ENCODE measurements at places on chromosomes 5 and 9.
A peak's percentile ranks its signal among the peaks of the same experiment; 100 is the strongest.

GRCh38 chr9:83538172-83538889 lies at the start of gene FRMD3:
TSS of gene FRMD3 (minus strand) at chr9:83538401. CDS start at chr9:83538231, 170 bp downstream.
- peak; percentile 51 for DNase-seq

DNA sequence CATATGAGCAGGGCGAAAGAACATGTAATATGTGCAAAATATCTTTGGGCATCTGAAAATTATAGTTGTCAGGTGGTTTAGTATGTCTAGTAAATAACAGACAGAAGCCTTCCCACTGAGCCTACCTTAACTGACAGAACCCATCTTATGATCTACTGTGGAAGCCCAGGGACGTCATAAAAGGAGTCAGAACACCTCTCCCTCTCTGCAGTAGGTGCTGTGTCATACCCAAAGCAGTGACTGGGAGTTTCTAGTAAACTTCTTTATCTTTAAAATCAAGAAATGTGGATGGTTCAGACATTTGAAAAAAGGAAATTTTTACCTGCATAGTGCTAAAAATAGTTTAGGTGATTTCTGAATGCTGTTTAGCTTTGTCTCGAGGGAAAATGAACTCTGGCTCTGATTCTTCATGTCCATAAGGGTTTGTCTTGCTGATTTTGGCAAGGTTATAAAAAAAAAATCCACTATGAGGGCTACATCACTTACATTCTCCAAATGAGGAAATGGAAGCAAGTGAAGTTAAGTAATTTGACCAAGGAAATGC lies 104.0 kb downstream of the NUDT12 start:
- no peak for DNase-seq

GRCh38 chr5:78907255-78907891 lies 77.7 kb downstream of the ARSB start:
- peak; percentile 96 for DNase-seq

DNA sequence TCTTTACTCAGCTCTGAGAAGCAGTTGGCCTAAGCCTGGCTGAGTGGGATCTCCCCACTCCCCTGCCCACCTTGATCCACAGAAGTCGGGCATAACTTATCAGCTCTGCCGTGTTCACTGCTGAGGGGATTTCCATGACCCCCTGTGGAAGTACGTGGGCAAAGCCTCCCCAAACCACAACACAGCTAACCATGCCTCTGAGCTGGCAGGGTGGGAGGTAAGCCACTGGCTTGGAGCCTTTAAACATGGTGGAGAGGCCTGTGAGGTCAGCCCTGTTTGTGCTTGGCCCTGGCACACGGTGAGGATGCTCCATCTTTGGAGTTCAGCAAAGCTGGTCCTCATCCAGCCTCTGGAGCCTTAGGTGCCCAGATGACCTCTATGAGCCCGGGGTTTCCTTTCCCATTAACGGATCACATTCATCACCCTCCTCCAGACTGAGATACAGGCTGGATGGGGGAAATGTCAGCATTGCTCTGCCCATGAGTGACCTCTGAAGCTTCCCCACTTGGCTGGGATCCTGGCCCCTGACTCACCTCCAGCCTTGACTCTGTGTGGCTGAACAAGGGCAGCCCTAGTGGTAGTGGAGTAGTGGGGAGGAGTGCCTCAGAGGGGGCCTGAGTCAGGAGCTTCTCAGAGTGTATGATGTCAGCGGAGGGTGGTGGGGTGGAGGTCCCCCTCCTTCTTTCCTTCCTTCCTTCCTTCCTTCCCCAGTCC lies 6.2 kb downstream of the PDLIM4 start:
- peak; percentile 89 for DNase-seq

DNA sequence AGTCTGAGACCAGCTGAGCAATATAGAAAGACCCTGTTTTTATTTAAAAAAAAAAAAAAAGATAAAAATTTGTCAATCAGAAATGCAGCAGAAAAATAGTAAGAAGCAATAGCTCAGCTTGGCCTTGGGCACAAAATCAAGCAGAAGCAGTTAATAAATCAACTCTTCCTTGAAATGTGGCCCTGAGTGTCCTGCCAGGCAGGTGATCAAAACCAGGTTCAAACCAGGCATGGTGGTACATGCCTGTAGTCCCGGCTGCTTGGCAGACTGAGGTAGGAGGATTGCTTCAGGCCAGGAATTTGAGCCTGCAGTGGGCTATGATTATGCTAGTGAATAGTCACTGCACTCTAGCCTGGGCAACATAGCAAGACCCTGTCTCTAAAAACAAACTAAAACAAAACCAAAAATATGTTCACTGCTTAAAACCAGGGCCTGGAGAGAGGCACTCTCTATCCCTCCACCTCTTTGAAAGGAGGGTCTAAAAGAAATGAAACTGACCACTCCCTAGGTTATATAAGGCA lies 27.9 kb upstream of the KLF9 start:
- no peak for DNase-seq

GRCh38 chr9:119215651-119216050 lies 153.6 kb downstream of the BRINP1 start:
- no peak for DNase-seq

GRCh38 chr5:66993448-66993847 lies 203.2 kb downstream of the CD180 start:
- no peak for DNase-seq

DNA sequence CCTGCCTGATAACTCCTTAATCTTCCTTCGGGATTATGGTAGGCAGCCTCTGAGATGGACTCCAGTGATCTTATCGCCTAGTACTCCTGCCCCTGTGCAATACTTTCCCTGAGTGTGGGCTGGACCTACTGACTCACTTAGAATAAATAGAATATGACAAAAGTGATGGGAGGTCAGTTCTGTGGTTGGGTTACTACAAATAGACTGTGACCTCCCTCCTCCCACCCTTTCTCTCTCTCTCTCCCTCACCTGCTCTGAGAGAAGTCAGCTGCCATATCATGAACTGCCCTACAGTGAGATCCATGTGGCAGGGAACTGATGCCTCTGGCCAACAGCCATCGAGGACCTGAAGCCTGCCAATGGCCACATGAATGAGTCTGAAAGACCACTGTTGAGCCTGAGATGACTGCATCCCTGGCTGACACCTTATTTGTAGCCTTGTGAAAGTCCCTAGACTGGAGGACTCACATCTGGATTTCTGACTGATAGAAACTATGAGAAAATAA lies 31.7 kb downstream of the NRG2 start:
- DNase-seq: peak; percentile 2

GRCh38 chr5:112238473-112238872 lies 180.6 kb downstream of the EPB41L4A start:
- no peak for DNase-seq

- no peak for DNase-seq
These were observed 3.5 kb downstream of the FYB1 start for GRCh38 chr5:39215857-39216256.

DNA sequence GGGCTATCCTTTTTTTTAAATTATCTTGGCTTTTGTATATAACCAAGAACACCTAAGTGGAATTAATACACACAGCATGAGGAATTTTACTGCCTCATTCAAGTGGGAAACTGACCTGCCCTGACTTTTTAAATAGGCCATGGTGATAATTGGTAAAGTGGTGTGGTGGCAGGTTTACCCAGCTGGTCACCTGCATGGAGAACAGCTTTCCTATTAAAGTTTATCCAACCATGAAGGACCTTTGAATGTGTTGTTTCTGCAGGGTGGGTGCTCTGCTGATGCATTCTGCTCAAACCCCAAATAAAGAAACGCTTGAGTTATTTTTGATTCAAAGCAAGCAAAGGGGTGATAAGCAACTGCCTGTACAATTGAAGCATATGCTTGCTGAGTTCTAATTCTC lies 261.0 kb upstream of the GRIN3A start:
- DNase-seq: no peak

- peak; percentile 61 for DNase-seq
These were observed 61.1 kb downstream of the LMNB1 start for GRCh38 chr5:126837906-126838539.

- no peak for DNase-seq
These were observed 59.3 kb upstream of the GLRX start for GRCh38 chr5:95881833-95882232.

GRCh38 chr9:124810663-124811355 lies 33.9 kb downstream of the OLFML2A start:
- DNase-seq: peak; percentile 92

DNA sequence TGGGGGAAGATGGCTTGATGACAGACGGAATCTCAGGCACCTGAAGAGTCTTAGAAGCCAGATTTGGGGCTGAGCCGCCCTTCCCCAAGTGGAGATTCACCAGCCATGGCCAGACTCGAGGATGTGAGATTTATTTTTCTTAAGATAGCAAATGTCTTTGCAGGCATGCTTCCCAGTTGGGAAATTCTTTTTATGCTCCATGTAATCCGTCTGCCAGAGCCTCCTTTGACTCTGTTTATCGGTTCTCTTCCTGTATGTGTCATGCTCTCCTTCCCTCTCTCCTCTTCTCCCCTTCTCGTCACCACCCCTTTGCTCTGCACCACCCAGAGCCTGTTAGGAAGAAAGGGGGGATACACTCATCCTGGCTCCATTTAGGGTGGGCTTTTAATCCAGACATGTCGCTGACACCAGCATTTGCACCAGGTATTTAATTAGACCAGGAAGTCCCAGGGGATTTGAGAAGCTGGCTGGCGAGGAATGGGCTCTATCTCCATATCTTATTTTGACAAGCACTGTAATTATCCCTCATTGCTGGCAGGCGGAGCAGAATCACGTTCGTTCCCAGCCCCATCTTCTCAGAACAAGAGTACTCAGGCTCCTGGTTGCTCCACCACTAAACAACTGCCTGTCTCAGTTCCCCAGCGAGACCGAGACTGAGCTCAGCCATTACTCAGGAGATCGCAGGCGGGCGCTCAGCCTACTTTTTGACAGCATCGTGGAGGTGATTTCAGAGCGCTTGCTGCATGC lies 50.9 kb downstream of the KCNIP1 start:
- DNase-seq: peak; percentile 73

DNA sequence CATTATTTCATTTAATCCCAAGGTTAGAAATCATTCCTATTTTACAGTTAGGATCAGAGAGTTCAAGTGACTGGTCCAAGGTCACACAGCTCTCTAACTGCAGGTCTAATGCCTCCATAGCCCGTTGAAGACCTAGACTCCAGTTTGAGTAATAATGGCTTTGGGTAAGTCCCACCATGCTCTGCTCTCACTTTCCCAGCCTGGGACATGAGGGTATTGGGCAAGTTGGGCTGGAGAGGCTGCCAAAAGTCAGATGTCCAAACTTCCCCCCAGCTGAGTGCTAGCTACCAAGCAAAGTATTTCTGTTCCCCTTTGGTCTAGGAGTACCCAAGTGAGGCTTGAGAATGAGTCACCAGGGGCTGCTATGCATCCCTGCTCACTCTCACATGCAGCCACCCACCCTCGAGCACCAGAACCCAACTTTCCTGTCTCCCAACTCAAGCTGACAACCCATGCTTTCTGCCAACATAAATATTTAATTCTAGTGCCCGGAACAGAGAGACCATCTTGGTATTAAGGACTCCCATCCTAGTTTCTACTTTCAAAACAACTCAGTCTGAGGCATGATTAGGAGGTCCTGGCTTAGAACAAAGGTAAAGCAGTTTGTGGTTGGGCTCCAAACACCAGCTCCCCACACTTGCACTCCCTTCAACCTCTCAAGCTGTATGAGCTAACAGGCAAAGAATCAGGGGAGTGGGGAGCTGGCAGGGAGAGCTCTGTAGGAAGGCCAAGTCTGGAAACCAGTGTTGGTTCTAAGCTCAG lies 236.5 kb upstream of the TRIM32 start:
- DNase-seq: peak; percentile 78

GRCh38 chr9:36986468-36987408 lies 47.3 kb downstream of the PAX5 start:
- DNase-seq: no peak
